HEK293T (cell line): ENCODE measurements at places on chromosomes 7 and 10.
A peak's percentile ranks its signal among the peaks of the same experiment; 100 is the strongest.

- DNase-seq = peak; percentile 30
Measured at GRCh38 chr7:42736931-42737330, 174.9 kb downstream of the C7orf25 start.

DNA sequence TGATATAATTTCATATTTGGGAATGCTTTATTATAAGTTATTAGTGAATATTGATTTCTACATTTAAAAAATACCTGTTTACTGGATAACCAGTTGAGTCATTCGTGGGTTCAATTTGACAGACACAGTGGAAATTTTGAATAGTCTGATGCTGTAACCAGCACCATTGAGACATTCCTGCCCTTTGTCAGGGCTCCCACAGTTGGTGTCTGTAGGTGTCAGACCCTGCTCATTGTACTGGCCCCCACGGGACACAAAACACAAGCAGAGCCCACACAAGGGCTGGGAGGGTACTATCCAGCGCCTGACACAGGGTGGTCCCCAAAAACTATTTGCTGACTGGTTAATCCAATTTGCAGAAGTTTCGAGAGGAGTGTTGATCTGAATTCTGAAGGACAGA lies 35.9 kb downstream of the EEPD1 start:
- no peak for DNase-seq

DNA sequence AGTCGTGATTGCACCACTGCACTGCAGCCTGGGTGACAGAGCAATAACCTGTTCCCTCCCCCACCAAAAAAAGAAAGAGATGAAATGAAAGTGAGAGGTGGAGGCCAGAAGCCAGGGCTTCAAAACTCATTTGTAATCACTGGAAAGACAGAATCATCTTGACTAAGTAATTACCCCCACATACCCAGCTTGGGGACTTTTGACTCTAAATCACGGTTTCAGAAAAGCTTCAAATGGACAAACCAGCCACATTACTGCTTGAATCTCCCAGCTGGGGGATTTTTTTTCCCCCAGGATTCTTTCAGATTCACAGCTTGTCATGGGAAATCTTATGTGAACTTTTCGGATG lies 361.0 kb downstream of the FRMD4A start:
- no peak for DNase-seq

DNA sequence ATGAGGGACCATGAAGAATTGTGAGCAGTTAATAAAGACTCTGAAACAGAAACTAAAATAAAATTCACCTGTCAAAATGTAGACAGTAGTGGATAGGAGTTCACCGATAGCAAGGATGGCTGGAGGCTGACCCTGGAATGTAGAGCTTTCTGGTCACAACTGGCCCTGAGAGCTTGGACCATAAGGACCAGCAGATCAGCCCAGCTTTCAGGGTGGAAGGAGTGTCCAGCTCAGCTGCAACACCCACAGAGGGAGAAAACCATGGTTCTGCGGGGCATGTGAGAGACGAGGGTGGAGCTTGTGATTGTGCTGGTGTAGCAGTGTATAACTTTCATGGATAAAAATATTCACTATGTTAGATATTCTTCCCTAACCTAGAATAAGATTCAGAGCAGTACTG lies 199.9 kb downstream of the KCND2 start:
- DNase-seq = no peak

- no peak for DNase-seq
Measured at GRCh38 chr7:46786221-46786954, 795.5 kb downstream of the TNS3 start.

DNA sequence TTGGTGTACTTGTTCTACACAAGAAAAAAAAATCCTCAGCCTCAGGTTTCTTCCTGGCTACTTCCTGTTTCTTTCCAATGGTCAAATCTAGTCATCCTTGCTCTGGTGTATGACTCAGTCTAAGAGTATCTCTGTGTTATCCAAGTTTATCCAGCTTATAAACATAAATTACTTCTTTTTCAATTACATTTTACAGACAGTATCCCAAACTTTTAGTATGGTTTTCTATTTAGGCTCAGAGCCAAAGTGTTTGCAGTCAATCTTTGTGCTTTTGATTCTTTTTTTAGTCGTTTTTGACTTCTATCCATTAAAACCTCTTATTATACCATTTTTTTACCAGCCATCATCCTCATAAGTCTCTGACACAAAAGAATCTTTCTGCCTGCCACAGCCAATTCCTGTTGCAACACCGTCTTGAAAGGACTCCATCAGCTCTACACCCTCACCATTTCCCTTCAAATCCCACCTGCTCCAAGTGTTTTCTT lies 294.6 kb downstream of the PTEN start:
- no peak for DNase-seq

GRCh38 chr7:119351320-119351719 lies 921.7 kb upstream of the KCND2 start:
- DNase-seq = no peak

GRCh38 chr7:122430710-122431109 lies 126.2 kb upstream of the FEZF1 start:
- no peak for DNase-seq

- DNase-seq = no peak
Measured at GRCh38 chr10:99372546-99373271, 43.6 kb downstream of the CNNM1 start.

- DNase-seq = no peak
Measured at GRCh38 chr10:119494236-119495020, 48.1 kb downstream of the RGS10 start.

DNA sequence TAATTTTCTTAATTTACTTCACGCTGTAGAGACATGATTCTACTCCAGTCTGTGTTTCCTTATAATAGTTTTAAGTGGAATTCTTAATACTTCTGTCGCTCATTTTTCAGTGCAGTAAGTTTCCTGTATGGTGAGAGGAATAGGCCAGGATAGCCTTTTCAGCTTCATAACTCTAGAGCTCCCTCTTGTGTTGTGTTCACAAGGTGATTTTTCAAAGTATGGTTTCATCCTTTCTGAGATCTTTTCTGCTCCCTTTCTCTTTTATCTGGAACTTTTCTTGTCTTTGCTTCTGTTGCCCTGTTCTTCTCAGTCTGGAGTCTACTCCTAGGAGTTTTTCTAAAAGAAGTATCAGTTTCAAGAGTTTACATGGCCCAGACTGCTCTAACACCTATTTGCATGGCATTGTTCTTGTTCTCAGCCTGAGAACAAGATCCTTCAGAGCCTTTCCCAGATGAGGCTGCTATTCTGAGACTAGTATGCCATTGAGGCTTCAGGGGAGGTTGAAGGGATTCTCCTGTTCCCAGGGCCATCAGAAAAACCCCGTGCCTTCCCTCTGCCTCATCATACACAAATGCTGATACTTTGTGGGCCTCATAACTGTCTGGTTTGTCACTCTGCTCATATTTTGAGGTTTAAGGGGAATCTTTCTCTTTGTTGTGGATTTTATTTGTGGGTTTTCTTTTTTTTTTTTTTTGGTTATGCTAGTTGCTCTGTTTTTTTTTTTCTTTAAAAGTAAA lies 21.8 kb downstream of the NET1 start:
- peak; percentile 39 for DNase-seq

GRCh38 chr7:138720286-138720685 lies 19.1 kb upstream of the SVOPL start:
- no peak for DNase-seq

DNA sequence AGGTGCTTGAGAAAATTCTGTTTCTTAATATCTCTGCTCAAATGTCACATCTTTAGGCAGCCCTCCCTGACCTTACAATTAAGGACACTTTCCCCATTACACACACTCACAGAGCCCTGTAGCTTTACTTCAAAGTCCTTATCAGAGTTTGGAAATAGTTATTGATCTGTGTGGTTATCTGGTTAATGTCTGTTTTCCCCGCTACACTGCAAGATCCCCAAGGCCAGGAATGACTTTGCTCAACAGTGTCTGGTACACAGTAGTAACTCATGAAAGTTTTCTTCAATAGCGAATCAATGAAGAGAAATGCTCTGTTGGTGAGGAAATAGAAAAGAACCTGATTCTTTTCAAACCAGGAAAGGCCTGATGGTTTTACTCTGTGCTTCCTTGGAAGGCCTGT lies 554.4 kb downstream of the REEP3 start:
- DNase-seq = no peak

DNA sequence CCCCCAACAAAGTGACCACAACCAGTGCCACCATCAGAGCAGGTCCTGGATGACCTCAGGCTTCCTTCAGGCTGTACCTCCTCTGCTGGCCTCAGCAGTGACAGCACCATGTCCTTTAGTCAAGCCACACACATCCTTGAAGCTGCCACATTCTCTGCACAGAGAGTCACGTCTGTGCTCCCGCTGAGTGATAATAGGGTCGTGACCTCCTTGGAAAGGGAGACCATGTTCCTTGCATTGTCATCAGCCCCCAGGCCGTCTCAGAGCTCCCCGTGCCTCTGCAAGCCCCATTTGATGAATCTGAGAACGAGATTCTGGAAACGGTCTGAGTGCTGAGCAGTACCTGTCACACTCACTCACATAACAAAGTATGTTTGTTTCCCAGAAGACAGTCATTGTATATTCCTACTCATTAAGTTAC lies 106.5 kb upstream of the PRR15 start:
- no peak for DNase-seq

GRCh38 chr10:45442662-45443061 lies 68.6 kb downstream of the ALOX5 start:
- no peak for DNase-seq

DNA sequence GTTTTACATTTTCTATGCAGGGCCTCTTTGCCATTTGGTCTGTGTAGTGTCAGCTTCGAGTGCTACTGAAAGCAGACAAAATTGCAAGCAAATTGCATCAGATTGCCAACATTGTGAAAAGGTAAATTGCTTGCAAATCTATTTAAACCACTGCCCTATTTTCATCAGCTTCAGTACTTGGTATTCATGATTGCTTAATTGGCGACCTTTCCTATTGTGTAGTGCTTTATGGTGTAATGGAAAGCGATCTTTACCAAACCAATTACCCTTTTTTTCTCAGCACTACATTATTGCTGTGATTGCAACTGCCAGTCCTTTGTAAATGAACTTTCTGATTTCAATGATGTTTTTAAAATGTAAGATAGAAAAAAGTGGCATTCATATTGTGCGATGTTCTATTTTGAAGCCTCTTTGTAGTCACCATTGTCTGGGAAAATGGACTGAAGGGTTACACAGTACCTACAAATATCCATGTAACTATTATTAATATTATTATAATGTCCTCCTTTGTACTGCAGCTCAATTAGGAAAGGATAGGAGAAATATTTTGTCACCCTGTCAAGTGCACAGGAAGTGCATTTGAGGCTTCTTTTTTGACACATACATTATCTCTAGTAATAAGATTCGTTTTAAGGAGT lies 177.7 kb upstream of the SP8 start:
- DNase-seq = no peak

DNA sequence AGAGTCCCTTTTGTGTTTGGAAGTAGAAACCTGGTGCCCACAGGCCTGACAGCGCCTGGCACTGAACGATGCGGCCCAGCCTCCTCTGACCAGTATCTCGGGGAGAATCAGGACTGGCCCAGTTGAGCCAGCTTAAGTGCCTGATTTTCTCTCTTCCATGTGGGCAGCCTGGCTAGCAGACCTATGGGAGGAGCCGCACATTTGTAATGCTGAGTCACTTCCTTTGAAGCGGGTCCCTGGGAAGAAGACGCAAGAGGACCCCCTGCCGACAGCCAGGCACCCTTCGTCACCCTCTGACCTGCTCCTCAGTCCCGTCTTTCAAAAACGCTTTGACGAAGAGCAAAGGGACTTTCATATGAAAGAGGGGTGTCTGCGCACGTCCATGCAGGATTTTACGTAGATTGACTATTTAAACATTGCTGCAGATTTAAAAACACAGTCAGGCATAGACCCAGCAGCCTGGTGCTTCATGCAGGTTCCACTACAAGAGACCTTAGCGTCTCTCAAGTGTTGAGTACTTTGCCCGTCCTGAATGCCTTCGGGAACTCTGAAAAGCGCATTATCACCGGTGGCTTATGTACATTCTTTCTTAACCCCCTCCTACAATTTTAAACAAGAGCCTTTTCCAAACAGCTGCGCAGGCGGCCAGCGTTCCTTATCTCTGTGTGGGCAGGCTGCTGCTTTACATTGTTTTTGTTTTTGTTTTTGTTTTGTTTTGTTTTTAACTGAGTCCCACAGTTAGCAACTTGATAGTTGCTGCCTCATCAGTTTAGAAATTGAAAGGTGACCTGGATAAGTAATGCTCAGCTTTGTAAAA lies 36.5 kb upstream of the AP5Z1 start:
- no peak for DNase-seq

DNA sequence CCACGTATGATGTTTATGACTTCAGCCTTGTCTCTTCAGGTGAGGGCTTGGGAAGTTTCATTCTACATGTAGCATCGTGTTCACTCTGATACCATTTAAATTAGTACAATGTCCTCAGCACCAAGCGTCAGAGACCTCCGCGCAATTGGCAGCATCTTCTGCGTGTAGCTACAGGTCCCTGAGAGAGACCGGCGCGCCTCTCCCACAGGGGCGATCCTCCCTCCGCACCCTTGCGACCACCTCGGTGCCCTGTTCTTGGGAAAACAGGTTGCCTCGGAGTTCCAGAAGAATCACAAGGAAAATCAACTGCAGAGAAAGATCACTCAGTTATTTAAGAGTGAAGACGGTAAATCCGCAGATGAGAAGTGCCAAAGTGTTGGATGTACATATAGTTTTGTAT lies 206.2 kb downstream of the GATA3 start:
- DNase-seq = no peak

- no peak for DNase-seq
Measured at GRCh38 chr10:30387646-30388243, 38.7 kb upstream of the MTPAP start.

GRCh38 chr10:25029519-25029918 lies 13.1 kb downstream of the THNSL1 start:
- DNase-seq = no peak

DNA sequence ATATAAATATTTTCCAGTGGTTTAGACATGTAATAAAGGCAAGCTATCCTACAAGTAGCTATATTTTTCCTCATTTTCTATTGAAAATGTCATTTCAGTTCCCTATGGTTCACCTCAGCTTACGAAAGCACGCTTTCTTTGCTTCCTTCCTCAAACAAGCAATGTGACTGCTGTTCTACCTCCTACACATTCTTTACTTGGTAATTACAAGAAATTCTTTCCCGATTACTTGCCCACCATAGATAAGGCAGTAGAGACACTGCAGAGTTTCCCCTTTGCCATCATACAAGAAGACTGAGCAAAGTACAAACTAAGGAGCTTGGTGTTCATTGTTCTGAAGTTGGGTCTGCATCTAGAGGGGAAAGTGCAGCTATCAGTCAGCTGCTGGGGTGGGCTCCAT lies 249.4 kb downstream of the CRPPA start:
- no peak for DNase-seq

- DNase-seq = peak; percentile 76
Measured at GRCh38 chr7:100489824-100490223, 6.1 kb downstream of the NYAP1 start.

- no peak for DNase-seq
Measured at GRCh38 chr10:122495406-122496340, 34.3 kb downstream of the HTRA1 start.

- DNase-seq = no peak
Measured at GRCh38 chr10:43202657-43203447, 64.0 kb downstream of the RASGEF1A start.

DNA sequence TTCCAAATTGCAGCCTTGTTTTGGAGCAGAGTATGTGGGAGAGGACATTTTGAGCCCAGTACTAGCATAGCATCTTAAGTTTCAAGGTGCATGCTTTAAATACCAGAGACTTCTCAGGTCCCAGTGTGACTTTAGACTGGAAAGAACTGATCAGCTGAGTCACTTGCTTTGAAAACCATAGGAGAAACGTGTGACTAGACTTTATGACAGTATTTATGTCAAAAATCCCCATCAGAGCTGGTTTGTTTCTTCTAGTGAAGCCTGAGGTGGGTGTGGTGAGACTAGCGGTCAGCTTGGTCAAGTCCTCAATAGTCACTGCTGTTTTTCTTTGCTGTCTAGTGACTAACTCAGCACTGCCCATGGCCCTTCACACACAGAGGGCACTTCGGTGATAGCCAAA lies 724.2 kb downstream of the GATA3 start:
- DNase-seq = no peak

GRCh38 chr10:127919418-127920271 lies 12.7 kb downstream of the PTPRE start:
- DNase-seq = peak; percentile 46
